ENCODE measurements at places on chromosomes 2 and 18.

GRCh38 chr2:110677080-110677479 lies 783 bp downstream of the BUB1 start:
- DNase-seq = no peak

DNA sequence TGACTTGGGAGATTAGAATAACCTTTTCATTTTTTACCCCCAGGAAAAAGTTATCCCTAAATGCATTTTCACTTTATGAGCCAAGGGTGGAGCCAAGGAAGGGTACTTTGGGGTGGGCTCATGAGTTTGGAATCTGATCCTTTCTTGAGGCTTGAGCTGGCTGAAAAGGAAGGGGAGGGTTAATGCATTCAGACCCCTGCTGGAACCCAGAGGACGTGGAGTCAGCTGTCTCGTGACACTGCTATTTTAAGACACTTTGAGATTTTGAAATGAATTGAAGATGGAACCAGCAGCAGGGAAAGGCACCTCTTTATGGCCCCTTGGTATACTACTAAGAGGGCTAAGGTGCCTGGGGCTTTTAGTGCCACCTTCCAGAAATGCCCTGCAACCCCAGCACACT lies 90.4 kb downstream of the MARCHF4 start:
- DNase-seq = no peak

DNA sequence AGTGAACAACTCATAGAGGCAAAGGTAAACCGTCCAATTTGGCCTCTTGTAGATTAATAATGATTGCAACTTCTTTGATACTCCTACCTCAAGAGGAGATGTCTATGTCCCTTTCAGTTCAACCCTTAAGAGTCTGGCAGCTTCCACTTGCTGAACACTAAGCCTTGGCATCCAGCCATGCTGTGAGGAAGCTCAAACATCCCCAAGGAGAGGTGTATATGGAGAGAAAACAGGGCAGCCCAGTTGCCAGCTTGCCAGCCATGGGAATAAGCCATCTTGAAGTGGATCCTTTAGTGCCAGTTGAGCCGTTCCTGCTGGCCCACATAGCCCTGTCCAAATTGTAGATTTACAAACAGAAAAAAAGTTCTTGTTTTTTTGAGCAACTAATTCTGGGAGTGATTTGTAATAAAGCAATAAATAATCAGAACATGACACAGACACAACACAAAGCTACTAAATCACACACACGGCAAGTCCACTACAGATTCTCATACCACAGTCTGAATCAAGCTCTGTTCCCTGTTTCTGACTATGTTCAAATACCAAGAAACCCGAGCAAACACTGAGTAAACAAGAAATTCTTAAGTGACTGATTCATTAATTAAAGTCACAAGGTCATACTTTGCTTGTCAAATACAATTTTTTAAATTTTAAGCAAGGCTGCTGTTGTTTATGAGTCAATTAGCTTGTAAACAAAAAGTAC lies 96.1 kb downstream of the PID1 start:
- no peak for DNase-seq

GRCh38 chr2:162044586-162044985 lies 29.4 kb downstream of the DPP4 start:
- DNase-seq = no peak

DNA sequence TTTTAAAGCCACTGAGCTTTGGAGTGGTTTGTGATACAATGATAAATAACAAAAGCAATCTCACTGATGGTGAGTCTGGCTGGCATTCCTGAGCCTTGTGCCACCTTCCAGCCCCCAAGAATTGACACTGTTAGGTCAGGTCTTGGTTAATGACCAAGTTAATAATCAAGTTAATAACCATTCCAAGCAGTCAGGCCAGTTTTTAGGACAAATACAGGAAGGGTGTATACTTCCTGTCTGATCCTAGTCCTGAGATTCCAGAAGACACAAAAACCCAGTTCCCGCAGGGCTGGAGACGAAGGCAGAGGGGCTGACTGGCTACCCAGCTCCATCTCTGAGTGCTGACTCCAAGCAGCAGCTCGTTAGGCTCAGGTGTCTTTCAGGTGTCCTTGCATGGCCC lies 74.6 kb upstream of the LAPTM4A start:
- DNase-seq = no peak

GRCh38 chr2:168378960-168379669 lies 77.0 kb upstream of the CERS6 start:
- no peak for DNase-seq

- DNase-seq = no peak
Observed at GRCh38 chr18:28458751-28459150, 281.8 kb upstream of the CDH2 start.

- DNase-seq = no peak
Observed at GRCh38 chr2:237574467-237574866, 8.1 kb downstream of the PRLH start.

DNA sequence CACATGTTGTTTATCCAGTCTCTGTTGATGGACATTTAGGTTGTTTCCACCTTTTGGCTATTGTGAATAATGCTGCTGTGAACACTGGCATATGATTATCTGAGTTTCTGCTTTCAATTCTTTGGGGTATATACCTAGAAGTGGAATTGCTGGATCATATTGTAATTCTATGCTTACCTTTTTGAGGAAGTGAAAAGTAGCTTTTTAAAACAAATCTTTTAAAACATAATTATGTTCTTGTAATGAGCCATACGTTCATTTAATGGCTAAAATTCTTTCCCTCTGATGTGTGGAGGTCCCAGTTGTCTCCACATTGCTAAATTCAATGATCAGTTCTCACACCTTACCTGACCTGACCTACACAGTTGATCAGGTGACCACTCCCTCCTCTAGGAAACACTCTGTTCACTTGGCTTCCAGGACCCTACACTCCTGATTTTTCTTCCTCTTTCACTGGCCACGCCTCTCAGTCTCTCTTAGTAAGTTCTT lies 27.8 kb upstream of the SERTAD2 start:
- no peak for DNase-seq

DNA sequence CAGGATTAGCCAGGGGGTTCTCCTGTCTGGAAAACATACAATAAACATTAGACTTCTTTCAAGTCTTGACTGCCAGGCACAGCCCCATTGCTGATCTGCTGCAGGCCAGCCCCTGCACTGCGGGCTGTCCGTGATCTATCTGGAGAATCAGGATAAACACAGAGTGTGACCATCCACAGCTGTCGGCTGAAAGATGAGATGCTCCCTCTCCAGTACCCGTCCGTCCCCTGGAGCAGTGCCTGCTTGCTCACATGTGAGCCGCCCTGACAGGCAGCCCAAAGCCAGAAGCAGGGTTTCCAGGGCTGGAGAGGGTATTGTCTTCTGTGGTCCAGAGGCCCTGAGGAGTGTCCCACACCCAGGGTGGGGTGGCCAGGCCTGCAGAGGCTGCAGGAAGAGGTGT lies 46.1 kb upstream of the FOSL2 start:
- no peak for DNase-seq

DNA sequence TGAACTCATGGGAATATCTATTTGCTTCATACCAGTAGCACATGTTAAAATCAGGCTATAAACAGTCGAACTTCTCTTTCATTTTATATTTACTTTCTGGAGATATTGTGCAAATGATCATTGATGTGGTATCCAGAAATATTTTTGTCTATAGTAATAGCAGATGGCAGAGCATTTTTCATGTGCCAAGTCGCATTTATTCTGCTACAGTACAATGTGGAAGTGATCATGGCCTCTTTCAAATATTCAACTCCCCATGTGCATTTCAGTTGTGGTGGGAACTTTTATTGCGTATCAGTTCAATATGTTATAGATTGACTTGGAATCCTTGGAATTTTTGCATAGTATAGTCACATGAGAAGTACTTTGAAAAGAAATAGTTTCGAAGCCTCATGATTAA lies 57.4 kb downstream of the RHBDD1 start:
- no peak for DNase-seq

GRCh38 chr2:202090530-202090929 lies 17.5 kb downstream of the KIAA2012 start:
- DNase-seq = no peak

- DNase-seq = no peak
Observed at GRCh38 chr2:15561574-15562344, 625 bp upstream of the NBAS start.

GRCh38 chr2:9770308-9771100 lies 72.8 kb upstream of the TAF1B start:
- peak; percentile 87 for DNase-seq

- peak; percentile 64 for DNase-seq
Observed at GRCh38 chr2:239201531-239201876, 199.3 kb downstream of the HDAC4 start.

All from dorsolateral prefrontal cortex (tissue), 122 donors.